ENCODE measurements at places on chromosomes 12 and 14.

DNA sequence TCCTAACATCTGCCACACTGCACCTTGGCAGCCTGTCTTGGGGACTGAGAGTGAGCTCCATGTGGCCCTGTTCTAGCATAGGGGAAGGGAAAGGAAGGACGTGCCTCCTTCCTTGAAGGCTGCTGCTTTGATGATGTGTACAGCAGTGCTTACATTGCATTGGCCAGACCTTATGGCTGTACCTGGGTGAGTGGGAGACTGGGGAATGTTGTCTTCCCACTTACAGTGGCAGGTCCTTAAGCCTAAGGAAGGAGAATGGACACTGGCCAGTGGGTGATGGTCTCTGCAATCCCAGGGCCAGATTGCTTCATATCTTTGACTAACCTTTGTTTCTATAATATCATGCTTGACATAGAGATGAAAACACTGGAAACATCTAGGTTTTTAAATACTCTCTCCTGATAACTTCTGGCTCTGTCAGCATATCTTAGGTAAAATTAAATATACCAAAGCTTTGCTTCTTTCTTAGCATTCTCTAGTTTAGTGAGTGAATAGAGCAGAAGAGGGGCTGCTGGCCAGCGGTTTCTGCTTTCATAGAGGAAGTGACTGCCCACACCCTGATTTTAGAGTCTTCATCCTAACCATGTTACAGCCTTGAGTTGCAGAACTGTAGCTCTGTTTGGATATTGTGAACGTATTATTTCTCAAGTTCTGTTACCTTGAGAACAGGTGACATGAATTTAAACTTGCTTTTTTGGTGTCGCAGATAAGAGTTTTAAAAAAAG lies 27.2 kb downstream of the KLC1 start:
- no peak for DNase-seq

DNA sequence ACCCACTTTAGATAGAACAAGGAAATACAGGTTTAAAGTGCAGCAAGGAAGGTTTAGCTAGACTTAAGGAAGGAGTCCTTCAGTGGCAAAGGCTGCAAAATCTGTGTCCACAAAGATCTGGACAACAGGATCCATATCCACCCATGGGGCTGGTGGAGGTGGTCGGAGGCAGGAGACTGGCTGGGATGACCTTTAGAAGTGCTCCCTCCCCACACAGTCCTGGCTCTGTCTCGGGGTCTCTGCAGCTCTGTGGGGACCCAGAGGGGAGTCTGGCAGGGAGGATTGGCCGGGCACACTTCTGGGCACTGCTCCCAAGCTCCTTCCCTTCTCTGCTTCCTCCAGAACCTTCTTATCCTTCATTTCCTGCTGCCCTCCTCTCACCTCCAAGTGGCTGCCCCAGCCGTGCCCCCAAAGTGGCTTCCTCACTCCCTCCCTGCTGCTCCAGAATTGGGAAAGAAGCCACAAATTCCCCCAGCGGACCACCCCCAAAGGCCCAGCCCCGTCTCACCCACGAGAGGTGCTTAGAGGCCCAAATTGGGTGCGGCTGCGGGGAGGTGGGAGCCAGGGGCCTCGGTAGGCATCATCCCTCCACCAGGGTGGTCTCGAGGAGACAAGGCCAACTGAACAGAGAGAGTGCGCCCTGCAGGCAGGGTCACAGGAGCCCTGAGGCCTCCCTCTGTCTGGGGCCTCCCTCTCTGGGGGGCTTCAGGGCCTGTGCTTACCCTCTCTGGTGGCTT lies 21.9 kb upstream of the PGF start:
- no peak for DNase-seq

GRCh38 chr12:29264424-29264823 lies 115.3 kb downstream of the FAR2 start:
- DNase-seq, result no peak

- no peak for DNase-seq
Observed at GRCh38 chr14:31291210-31291609, 83.6 kb upstream of the HECTD1 start.

- no peak for DNase-seq
Observed at GRCh38 chr14:81324011-81324410, 76.1 kb downstream of the STON2 start.

- DNase-seq, result peak; percentile 19
Observed at GRCh38 chr12:12070674-12071656, at the start of gene BCL2L14. BCL2L14 (plus strand) TSS chr12:12070939; CDS start chr12:12079306, 8,367 bp downstream.

DNA sequence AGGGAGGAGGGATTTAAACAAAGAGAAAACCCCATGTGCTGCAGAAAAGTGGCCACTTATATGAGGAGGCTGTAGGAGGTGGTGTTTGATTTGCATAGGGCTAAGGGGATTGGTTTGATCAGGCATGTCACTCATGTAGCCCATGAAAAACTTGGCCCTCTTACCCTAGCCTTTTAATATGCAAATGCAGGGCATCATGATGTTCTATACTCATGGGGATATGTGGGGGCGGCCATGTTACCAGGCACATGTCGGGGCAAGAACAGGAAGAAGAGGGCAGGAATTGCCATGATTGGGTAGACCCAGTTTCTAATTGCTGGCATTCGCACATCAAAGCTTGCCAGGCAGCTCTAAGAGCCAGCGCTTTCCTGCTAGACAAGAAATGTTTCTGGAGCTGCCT lies 28.8 kb downstream of the KLRK1 start:
- DNase-seq, result no peak

- DNase-seq, result no peak
Observed at GRCh38 chr14:24837280-24838046, 203.5 kb upstream of the GZMB start.

DNA sequence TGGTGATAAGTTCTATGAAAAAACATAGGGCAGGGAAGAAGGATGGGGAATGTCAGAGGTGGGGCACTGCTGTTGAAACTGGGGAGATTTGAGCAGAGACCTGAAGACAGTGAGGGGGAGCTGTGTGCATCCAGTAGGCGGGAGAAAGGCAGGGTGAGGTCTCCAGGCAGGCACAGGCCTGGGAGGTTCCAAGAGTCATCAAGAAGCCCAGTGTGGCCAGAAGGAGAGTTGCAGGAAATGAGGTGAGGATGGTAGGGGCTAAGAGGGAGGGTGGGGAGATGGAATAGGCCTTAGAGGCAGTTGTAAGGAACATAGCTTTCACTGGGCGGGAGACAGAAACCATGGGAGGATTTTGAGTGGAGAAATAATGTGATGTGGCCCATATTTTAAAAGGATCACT lies 341.8 kb downstream of the GLT1D1 start:
- no peak for DNase-seq

- no peak for DNase-seq
Observed at GRCh38 chr14:55914771-55915170, 203.4 kb upstream of the PELI2 start.

DNA sequence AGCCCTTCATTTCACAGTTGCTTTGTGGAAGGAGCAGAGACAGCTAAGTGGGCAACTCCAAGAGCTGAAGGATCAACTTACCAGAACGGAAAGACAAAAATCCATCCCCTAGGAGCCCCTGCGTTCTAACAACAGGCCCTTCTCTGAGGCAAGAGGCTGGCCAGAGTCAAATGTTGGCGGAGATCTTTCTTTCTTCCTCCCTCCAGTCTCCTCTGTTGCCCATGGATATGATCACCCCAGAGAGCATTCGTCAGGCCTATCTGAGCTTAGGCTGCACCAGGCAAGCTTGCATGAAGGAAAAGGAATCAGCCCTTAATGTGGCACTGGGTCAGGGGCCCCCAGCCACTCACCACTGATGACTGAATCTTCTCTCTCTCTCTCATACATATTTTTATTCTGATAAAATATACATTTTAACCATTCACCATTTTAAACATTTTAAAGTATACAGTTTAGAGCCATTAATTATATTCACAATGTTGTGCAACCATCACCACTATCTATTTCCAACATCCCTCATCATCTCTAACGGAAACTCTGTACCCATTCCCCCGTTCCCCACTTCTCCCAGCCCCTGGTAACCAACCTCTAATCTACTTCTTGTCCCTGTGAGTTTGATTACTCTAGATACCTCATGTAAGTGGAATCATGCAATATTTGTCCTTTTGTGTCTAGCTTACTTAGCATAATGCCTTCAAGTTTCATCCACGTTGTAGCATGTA lies 52.9 kb upstream of the CCND2 start:
- no peak for DNase-seq

DNA sequence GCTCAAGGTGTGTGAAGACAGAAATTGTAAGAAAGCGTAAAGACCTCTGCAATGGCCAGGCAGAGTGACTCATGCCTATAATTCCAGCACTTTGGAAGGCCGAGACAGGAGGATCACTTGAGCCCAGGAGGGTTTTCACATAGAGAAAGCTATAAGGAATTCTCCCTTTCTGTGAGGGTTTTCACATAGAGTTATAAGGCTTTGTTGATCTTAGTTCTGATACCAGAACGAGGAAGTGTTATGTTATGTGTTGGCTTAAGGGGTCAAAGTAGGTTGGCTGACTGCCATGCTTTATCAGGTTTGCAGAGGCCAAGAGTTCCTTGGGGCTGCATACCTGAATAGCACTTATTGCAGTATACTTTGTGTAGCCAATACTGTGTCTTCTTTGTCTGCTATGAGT lies 139.1 kb downstream of the ERC1 start:
- DNase-seq, result no peak

GRCh38 chr12:1977109-1977508 lies 27.1 kb downstream of the DCP1B start:
- DNase-seq, result no peak

- DNase-seq, result no peak
Observed at GRCh38 chr12:26156201-26156871, 31.5 kb upstream of the BHLHE41 start.

- DNase-seq, result no peak
Observed at GRCh38 chr14:104346608-104347007, 208.2 kb downstream of the KIF26A start.

- no peak for DNase-seq
Observed at GRCh38 chr14:71373773-71374172, 466.5 kb downstream of the PCNX1 start.

GRCh38 chr14:55901291-55901690 lies 216.9 kb upstream of the PELI2 start:
- no peak for DNase-seq

- peak; percentile 62 for DNase-seq
Observed at GRCh38 chr12:107402041-107403022, 283.3 kb upstream of the PWP1 start.

DNA sequence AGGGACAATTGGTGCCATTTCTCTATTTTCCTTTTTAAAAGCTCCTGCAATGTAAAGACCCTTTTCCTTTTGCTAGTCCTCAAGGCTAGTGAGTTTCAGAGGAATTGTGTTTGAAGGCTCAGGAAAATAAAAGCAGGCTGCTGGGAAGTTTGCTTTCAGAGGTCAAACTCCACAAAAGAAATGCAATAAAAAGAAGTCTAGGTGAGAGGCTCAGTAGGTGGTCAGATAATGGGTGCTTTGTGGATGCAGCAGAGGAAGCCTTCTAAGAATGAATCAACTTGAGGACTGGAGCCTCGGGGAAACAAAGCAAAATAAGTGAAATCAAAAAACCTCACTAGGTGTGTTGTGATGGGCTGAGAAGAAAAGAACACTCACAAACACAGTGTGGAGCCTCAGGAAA lies 10.3 kb downstream of the CCDC175 start:
- DNase-seq, result no peak

DNA sequence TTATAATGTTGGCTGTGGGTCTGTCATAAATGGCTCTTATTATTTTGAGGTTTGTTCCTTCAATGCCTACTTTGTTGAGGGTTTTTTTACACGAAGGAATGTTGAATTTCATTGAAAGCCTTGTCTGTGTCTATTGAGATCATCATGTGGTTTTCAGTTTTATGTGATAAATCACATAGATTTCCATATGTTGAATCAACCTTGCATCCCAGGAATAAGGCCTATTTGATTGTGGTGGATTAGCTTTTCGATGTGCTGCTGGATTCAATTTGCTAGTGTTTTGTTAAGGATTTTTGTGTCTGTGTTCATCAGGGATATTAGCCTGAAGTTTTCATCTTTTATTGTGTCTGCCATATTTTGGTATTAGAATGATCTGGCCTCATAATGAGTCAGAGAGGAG lies 27.6 kb downstream of the SLC2A13 start:
- no peak for DNase-seq

Measured in stimulated activated CD4-positive, alpha-beta T cell treated with anti-CD3 and anti-CD28 coated beads, Interleukin-4, amount 100 ng/mL, for 1 hour (primary cell).